NCI-H524 treated with DMSO at 0.1 percent for 48 hours (cell line): ENCODE measurements at places on chromosomes 12 and 14.

DNA sequence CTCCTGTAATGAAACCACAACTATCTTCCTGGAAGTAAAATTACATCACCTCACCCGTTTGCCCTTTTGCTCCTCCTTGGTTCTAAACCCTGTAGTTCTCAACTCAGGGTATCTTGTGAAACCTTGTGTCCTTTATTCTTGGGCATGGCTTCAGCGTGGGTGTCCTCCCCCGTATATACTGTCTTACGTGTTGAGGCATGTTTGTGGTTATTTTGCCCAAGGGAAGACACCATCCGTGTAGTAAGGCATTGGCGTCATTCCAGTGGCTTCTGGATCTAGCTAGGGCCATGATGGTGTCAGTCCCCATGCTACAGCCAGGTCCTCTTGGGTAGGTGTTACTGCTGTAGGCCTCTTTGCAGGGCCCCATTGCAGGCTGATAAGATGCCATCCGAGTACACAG lies 115.4 kb downstream of the ZFP36L1 start:
- no peak for DNase-seq

- DNase-seq, result no peak
Measured at GRCh38 chr14:104956290-104956890, 21.8 kb downstream of the AHNAK2 start.

- DNase-seq, result no peak
Measured at GRCh38 chr12:27844366-27845090, 64.5 kb upstream of the MANSC4 start.

DNA sequence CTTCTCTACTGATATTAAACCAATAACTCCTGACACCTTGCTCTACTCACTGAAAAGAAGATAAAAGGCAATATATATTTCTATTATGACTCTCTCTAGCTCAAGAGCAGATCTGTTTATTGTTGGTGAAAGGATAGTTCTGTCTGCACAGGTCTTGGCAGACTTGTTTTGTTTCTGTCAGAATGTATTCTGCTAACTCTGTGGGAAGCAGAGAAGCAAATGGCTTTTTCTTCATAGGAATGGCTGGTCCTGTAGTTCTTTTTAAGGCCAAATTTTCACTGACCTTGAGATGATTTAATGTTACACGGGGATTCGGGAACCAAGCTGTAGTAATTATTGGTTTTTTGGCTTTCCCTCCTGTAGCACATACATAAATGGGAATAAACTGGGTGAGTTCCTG lies 512.1 kb downstream of the DIO2 start:
- DNase-seq, result no peak

- peak; percentile 35 for DNase-seq
Measured at GRCh38 chr12:26566675-26567074, 266.3 kb downstream of the ITPR2 start.

GRCh38 chr12:6230321-6231110 lies 30.3 kb downstream of the CD9 start:
- DNase-seq, result no peak

DNA sequence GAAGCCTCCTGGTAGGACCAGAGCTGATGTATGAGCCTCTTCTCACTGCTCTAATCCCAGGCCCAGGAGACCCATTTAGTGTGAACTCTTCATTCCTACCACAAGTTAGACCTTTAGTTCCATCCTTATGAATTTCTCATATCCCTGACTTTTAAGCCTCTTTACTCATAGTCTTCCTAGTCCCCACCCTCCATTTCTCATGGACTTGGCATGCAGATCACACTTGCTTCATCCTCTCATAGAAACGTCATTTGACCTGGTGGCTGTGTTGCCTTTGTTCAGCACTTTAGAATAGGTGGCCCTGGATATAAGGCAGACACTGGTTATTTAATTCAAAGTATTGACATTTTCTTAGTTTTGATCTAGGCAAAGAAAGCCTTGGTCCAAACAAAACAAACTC lies 99.5 kb downstream of the SLC16A7 start:
- DNase-seq, result no peak

- DNase-seq, result peak; percentile 21
Measured at GRCh38 chr12:47206450-47207339, 126.9 kb upstream of the AMIGO2 start.

DNA sequence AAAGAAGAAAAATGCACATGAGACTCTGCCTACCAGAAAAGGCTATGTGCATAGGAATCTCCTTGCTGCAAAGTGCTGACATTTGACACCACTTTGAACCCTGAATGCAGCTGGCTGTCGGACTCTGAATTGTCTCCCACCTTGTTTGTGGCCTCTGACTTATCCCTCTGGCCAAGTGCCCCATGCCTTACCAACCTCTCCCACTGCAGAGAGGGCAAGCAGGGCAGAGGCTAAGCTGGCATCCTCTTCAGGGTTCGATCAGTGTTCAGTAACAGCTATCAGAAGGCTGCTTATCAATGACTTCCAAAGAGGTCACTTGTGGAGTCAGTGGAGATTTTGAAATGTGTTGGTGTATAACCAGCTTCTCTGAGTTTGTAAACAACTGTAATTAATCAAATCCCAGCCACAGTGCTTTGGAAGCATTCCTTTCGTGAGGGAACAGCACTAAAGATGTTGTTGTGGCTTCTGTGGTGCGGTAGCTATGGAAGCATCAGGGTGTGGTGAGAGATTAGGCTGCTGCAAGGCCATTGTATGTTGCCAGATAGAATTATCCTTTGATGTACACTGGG lies 22.6 kb upstream of the BMP4 start:
- DNase-seq, result no peak

- no peak for DNase-seq
Measured at GRCh38 chr12:45214749-45215418, 1.0 kb upstream of the ANO6 start.

- DNase-seq, result no peak
Measured at GRCh38 chr12:15688202-15688736, 100.9 kb downstream of the EPS8 start.

GRCh38 chr14:23089498-23090253 lies 5.3 kb downstream of the ACIN1 start:
- no peak for DNase-seq

DNA sequence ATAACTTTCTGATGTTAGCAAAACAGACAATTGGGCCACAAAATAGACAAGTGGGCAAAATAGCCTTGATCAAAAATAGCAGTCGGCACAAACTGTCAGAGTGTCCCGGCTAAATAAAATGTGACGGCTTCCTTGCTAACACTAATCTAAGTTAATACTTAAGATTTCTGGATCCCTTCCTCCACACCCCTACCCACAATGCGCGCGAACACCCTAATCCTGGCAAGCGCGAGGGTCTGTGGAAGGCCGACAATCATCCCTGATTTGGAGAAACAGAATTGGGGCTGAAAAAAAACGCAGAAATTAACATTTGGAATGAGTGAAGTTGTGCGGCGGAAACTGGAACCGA lies 489 bp downstream of the CEP290 start:
- no peak for DNase-seq

- no peak for DNase-seq
Measured at GRCh38 chr12:108156717-108157116, 27.6 kb downstream of the WSCD2 start.

- no peak for DNase-seq
Measured at GRCh38 chr14:26766726-26767125, 168.9 kb upstream of the NOVA1 start.

DNA sequence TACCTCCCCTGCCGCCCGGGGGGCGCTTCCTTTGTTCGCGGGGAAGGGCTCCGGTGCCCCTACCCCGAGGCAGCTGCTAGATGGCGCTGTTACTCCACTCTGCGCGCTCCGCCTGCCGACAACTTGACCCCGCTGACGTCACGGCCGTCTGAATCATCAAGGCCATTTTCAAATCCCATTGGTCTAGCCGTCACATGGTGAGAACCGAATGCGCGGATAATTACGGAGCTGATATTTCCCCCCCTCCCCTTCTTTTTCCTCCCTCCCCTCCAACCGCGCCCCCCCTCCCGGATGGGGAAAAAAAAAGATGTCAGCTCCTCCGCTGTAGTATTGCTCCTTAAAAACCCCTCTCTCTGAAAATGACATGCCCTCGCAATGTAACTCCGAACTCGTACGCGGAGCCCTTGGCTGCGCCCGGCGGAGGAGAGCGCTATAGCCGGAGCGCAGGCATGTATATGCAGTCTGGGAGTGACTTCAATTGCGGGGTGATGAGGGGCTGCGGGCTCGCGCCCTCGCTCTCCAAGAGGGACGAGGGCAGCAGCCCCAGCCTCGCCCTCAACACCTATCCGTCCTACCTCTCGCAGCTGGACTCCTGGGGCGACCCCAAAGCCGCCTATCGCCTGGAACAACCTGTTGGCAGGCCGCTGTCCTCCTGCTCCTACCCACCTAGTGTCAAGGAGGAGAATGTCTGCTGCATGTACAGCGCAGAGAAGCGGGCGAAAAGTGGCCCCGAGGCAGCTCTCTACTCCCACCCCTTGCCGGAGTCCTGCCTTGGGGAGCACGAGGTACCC lies at the start of gene HOXC10:
Gene HOXC10, plus strand, starts transcription at position 246 of the 791 bp plus-strand sequence. Its CDS starts 114 bp downstream, at position 360.
- peak; percentile 28 for DNase-seq

GRCh38 chr14:29821661-29822429 lies 105.8 kb downstream of the PRKD1 start:
- no peak for DNase-seq

DNA sequence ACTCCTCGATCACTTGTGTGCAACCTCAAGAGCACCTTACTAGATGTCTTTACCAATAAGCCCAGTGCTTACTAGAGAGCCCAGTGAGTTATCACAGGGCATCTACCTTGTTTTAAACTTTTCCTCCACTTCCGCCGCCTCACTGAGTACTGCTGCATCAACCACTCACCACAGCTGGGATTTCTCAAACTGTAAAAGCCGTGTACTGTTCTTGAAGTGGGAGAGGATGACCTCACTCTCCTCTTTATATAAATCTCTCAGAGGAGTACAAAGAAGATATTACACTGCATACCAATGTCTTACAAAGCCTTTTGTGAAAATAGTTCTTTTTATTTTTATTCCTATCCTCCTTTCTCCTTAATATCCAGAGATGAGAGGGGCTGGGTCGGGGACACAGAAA lies 94.1 kb downstream of the PLCZ1 start:
- no peak for DNase-seq

DNA sequence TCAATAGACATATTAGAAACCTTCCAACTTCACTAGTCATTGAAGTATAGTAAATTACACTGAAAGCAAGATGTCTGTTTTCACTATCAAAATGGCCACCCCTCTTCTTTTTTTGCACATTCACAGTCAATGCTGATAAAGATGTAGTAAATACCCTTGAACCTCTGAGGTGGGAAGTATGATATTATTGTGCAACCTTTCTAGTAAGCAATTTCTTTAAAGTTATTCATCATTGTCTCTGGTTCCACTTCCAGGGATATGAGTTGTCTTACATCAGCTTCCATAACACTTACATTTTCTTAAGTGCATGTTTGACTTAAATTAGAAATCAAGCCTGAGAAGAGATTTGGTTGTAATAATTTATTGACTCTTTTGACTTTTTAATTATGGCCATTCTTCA lies 453.9 kb upstream of the MGAT4C start:
- DNase-seq, result no peak

GRCh38 chr14:43105305-43105704 lies 1401.8 kb downstream of the FSCB start:
- no peak for DNase-seq

- DNase-seq, result no peak
Measured at GRCh38 chr12:24960222-24960855, 11.4 kb upstream of the BCAT1 start.

- peak; percentile 38 for DNase-seq
Measured at GRCh38 chr14:24710403-24711112, 76.6 kb upstream of the GZMB start.

DNA sequence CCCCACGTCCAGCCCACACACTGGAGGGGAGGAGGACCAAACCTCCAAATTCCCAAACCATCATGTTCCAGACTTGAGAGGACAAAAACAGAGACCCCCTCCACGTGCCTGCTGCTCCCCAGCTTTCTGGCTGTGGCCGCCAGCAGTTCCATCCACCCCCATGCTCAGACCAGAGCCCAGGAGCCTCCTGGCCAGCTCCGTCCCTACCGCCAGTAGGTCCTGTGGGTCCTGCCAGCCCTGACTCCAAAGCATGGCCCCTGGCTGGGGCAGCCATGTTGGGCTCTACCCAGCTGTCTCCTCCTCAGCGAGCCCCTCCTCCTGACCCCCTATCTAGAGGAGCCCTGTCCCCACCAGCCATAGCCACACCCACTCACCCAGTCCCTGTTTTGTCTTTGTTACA lies 227.3 kb upstream of the RTL1 start:
- DNase-seq, result no peak

GRCh38 chr12:27998658-27999057 lies 26.1 kb upstream of the PTHLH start:
- DNase-seq, result no peak

DNA sequence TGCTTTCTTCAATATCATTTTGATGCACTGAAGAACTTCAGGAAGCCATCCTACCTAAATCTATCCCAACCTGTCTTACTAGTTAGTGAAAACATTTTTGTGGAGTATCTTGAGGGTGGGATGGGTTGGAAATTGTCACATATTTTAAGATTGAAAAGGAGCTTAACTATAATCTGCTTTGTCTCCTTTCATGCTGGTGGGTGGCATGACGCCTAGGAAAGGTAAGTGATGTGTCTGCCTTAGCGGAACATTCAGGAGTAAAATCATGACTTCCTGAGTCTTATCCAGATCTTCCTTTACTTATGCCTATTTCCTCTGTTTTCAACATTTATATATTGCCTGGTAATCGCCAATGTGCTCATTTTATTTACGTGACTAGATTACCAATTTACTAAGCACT lies 74.1 kb downstream of the FLRT2 start:
- DNase-seq, result no peak

DNA sequence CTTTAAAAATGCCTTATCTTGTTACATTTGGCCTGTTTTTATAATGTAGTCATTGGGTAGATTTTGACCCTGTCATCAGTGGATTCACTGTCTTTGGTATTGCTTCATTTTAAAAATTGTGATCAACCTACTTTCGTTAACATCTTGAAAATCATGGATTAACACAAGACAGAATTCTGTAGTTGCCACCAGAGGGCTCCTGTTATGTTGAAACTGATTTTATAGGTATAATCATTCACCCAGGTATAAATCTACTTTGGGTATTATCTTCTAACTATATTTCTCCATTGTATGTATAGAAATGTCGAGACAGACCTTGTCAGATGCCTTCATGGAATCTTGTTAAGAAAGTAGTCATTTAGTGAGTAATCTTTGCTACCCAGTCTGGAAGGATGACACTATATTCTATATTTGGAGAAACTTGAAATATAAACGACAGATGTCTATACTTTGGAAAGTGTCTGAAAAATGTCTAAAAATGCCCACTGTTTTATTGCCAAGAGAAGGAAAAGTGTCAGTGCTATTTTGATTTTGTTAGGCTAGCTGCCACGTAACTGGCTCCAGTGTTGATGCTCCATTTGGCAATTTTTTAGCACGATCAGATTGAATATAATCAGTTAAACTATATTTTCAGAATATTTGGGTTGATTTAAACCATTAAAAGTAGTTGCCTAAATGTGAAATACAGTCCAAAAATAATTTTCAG lies 129.4 kb downstream of the PELI2 start:
- DNase-seq, result no peak

DNA sequence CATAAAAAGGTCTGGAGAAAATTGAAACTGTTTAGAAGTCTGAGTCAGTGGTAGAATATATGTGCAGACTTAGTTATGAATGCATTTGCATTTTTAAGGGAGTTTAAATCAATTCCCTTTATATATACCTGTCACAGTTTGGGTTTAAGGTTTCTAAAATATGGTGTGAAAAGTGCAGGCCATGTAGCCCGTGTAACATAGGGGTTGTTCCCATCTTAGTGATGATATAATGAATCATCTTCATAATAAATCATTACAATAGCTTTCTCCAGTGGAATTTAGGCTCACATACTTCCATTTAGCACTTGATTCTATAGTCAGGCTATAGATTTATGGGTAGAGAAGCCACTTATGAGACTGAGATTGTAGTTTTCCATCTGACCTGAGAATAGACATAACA lies 1162.4 kb downstream of the SLC16A7 start:
- no peak for DNase-seq
